D721Med (cell line): ENCODE measurements at places on chromosomes 13 and 19.

DNA sequence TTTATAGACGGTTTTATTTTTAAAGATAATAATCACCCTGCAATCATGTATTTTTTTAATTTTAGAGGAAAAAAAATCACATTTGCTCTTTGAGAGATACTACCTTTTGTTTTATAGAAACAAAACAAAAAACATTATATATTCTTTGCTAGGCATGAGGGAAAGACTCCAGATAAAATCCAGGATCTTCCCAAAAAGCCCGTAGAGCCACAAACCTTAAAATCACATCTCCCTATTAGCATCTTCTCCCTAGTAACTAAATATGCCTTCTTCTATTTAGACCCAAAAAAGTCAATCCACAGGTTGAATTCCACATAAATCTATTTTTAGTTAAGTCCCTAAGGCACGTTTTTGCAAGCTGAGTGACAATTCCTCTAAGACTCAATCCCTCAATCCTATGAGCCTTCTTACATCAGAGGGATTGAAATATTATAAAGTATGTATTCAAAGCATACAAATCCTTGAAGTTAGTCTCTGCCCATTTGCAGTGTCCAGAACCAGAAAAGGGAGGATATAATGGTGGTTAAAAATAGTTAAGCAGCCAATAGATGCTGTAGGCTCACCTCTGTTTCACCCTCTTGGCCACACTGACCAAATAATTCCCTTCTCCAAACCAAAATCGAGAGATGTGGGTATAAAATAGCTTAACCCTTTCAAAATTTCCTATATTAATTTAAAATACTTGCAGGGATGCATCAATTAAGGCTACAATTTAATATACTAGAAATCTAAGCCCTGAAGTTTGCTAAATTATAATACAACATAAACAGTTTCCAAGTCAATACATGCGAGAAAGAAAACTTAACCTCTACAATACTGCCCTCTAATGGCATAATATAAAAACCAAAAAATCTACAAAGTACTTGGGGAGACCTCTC lies 64.0 kb downstream of the SERP2 start:
- DNase-seq = no peak

- no peak for DNase-seq
Observed at GRCh38 chr13:48531416-48532255, 1.2 kb downstream of the RCBTB2 start.

DNA sequence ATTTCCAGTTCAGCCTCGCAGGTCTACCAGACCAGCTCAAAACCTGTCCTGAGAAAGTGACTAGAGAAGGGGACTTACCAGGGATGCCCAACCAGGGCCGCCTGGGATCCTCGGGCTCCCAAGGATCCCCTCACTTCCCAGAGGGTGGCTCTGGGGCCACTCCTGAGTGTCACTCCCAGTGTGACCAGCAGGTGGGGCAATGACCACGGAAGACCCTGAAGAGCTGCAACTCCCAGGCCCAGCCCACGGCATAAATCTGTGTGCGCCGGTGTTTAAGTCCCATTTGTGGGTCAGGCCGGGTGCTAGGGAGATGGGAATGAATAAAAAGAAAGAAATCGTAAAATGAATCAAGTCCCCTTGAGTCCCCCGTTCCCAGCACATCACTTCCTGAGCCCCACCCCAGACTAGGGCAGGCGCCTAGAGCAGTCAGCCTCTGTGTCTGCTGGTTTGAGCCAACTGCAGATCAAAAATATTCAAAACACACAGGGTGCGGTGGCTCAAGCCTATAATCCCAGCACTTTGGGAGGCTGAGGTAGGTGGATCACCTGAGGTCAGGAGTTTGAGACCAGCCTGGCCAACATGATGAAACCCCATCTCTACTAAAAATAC lies 10.7 kb downstream of the PTGIR start:
- DNase-seq = peak; percentile 91

- no peak for DNase-seq
Observed at GRCh38 chr13:60164234-60164889, 634 bp upstream of the DIAPH3 start.

GRCh38 chr13:19959831-19960652 lies 1.5 kb downstream of the ZMYM2 start:
- no peak for DNase-seq

- no peak for DNase-seq
Observed at GRCh38 chr13:44045180-44045562, 165.5 kb downstream of the LACC1 start.

DNA sequence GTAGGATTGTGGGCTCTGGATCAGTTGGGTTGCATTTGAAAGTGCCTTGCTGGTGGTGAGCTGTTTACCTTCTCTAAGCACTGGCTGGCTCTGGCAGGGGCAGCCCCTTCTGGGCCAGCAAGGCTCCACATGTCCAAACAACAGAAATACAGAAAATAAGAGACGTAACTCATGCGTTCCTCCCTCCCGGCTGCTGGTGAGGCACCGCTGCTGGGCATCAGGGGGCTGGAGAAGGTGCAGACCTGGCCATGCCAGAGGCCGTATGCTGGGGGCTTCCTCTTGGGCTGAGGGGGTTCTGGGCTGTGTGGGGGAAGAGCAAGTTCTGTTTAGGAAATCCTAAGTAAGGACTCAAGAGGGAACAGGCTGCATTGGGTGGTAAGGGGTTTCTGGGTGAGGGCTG lies 140.6 kb downstream of the URI1 start:
- no peak for DNase-seq
